ENCODE measurements at places on chromosomes 4 and X.

- DNase-seq = no peak
Measured at GRCh38 chr4:126784966-126785580, 847.7 kb upstream of the INTU start.

- no peak for DNase-seq
Measured at GRCh38 chr4:85818700-85819099, 343.8 kb downstream of the ARHGAP24 start.

GRCh38 chrX:153719238-153719637 is 4.9 kb downstream of the BCAP31 start:
- DNase-seq = no peak

DNA sequence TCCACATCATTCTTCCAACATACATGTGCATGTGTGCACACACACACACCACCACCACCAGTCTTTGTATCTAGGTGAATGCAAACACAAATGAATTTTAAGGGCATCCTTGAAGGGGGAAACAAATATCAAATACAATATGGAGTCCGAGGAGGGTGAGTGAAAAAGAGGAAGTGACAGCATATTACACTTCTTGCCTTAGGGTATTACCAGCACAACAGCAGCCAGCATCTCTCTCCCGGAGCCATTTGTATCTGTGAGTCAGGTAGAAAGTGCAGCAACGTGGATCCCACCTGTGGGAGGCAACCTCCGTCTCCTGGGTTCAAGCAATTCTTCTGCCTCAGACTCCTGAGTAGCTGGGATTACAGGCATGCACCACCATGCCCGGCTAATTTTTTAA is 483.2 kb downstream of the SMARCA1 start:
- no peak for DNase-seq
